ENCODE measurements at places on chromosomes 12 and 14.
A peak's percentile ranks its signal among the peaks of the same experiment; 100 is the strongest.

DNA sequence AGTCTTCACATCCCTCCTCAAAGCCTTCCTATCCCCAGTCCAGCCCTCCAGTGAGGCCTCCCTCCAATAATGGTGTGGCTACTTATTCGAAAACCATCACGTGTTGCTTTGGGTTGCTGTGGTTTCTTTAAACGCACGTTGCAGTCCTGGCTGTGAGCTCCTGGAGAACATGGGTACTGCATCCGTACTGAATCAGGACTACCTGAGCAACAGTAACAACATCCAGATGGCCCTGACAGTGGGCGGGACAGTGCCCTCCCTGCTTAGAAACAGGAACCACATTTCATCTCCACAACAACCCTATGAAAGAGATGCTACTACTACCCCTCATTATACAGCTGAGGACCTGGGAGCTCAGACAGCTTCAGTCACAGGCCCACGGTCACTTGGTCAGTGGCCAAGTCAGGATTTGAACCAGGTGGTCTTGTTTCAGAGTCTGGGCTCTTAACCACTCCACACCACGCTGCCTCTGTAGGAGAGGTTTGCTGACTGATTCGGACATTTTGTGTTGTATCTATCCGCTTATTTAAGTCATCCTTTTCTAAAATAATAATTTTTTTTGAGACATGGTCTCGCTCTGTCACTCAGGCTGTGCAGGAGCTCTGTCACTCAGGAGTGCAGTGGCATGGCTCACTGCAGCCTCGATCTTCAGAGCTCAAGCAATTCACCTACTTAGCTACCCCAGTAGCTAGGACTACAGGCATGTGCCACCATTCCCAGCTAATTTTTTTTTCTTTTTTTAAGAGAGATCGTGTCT is 104.8 kb downstream of the DPF3 start:
- DNase-seq: no peak

GRCh38 chr12:108757856-108758255 is 26.5 kb upstream of the CORO1C start:
- DNase-seq: no peak

DNA sequence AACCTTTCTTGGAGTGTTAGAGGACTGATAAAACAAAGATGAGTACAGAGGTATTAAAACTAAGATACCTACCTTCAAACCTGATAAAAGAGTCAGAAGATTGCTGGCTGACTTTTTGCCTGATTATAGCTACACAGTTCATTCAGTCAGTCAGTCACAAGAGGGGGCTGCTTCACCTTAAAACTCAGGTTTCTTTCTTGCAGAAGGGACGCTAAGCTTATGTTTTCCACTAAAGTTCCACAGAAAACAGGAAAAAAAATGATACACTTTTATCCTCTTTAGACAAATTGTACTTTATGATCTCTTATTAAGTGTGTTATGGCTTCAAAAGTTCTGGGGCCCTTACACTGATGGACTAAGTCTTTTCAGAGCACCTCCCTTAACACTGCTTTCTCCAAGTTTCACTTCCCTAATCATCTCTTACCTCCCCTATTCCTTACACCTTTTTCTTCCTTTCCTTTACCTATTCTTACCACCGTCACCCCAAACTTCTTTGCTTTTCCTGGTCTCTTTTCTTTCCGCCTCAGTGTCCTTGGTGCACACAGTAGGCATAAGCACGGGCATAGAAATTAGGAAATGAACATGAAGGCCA is 448.7 kb upstream of the OR4E1 start:
- peak; percentile 38 for DNase-seq

DNA sequence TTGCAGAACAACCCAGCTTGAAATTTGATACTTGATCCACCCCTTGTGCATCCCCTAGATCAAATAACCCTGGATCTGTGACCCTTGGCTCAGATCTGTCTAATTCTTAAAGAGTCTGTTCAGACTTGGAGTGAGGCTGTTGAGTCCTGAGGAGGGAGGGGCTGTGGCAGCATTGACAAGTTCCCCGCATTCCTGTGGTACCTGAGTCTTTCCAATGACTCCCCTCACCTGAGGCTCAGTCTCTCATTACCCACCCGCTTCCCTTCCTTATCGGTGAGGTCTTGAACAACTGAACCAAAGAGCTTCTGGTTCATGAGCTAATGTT is 16.1 kb upstream of the HDAC7 start:
- DNase-seq: no peak

DNA sequence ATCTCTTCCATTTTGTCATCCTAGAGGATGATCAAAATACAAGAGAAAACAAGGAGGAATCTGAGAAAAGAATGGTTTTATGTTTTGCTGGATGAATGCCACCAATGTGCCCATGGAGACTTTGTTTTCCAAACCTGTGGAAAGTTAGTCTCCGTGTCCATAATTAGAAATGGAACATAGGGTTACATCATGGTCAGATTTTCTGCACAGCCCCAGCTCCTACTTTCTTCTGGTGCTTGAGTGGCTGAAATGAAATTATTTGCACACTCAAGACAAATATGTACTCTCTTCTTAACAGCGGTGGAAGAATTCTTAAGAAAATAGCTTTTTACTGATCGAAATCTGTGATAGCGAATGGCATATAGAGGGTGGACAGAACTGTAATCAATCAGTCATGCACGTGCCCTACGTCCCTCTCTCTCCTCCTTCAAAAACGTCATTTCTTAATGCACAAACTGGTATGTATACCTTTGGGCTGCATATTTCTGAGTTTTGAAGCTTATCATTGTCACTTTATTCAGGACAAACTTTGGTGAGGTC is 825.2 kb downstream of the AACS start:
- no peak for DNase-seq

DNA sequence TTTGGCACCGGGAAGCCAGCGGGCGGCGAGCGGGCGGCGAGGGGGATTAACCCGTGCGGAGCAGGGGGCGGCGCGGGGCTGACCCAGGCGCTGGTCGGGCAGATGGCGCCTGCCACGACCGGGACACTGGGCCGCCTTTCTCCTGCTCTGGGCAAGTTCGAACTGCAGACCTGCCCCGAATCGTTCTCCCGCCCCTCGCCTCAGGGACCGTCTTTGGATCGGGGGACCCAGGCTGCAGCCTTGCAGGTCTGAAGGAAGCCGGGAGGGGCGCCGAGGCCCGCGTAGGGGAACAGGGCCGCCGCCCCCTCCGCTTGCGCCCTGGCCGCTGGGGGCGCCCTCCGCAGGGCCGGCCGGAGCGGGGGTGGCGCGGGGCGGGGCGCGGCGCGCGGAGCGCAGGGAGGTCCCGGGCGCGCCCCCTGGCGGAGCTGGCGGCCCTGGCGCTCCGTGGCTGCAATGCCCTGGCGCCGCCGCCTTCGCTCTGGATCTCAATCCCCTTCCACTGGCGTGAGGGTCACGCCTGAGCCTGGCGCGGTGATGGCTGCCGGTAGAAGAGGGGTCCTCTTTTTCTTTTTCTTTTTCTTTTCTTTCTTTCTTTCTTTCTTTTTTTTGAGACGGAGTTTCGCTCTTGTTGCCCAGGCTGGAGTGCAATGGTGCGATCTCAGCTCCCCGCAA is 449 bp upstream of the LTBP2 start:
- DNase-seq: peak; percentile 82

DNA sequence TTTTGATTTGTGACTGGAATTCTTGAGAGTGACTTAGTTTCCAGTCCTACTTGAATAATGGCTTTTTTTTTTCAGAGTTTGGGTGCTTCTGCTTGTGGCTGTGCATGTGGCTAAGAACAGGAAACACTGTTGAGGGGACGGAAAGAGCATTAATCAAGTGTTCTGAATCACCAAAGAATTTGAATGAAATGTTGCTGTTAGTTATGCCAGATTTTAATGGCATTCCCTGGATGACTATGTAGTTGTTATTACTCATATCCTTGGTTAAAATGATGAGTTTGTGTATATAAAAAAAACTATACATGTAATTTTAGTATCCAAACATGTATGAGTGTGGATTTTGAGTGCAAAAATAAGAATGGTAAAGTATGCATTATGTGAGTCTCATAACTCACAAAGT is 347.9 kb downstream of the BCAT1 start:
- no peak for DNase-seq
